ENCODE measurements at places on chromosomes 5 and 9.

- DNase-seq, result no peak
Observed at GRCh38 chr5:181281984-181282316, 21.0 kb upstream of the TRIM52 start.

- no peak for DNase-seq
Observed at GRCh38 chr5:7546555-7546954, 150.6 kb downstream of the ADCY2 start.

- DNase-seq, result no peak
Observed at GRCh38 chr9:121218357-121219027, 16.8 kb upstream of the RAB14 start.

- DNase-seq, result peak; percentile 86
Observed at GRCh38 chr9:36928670-36929349, 105.3 kb downstream of the PAX5 start.

GRCh38 chr5:59025734-59026133 is 442.9 kb downstream of the RAB3C start:
- no peak for DNase-seq

DNA sequence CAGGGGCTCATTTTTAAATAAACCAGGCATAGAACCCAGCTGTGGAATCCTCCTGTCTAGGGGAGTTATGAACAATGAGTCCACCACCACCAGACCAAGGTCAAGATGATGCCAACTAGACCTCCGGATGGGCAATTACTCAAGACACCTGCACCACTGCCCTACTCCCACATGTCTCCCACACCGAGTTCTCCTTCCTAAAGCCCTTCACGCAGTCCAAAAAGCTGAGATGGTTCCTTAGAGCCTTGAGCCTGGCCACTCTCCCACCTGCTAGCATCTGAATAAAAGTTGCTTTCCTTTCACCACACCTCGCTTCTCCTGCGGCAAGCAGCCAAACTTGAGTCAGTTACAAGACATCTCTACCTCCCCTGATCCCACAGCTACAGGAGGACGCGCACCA is 15.4 kb upstream of the PPP1R26 start:
- no peak for DNase-seq

DNA sequence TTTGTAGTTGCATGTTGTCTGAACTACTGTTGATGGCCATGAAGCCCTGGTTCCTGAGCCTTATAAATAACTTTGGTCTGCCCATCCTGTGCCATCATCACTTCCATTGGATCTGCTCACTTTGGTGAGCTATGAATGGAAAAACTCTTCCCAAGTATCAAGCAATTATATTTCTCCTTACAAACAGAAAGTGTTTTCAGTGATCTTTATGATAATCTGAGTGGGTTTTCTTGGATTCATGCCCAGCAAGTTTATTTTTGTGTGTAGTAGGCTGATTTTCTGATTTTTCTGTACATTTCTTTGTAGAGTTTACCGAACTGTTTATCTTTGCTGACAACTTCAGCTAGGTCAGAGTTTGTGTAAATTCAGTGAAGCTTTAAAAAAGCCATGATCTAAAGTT is 31.0 kb downstream of the CAMK4 start:
- DNase-seq, result no peak

GRCh38 chr9:32258482-32258881 is 126.0 kb upstream of the ACO1 start:
- DNase-seq, result no peak

DNA sequence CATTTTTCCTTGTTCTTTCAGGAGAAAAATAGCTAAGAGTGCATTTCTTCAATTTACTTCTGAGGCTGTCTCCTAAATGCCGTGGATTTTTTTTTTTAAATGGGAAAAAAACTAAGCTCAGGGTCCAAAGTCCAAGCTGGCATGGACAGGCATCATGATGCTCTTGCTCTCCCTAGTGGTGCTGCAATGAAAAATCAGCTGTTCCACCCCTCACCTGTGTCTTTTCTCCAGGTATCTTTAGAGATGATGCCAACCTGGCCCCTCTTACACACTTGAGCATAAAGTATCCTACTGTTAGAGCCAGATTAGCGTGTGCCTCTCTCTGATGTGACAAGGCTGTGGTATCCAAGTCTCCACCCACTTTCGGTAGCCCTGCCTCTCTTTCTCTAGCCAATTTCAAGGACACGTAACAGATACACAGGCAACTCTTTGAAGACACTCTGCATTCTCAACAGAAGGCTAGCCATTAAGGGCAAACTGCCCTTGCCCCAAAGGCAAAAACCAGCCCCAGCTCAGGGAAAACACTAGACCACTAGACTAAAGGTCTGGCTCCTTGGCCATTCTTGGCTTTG is 208.8 kb downstream of the SAXO1 start:
- no peak for DNase-seq

- peak; percentile 11 for DNase-seq
Observed at GRCh38 chr5:110441035-110441434, 285.4 kb downstream of the TMEM232 start.

GRCh38 chr5:107519900-107520354 is 150.8 kb downstream of the EFNA5 start:
- no peak for DNase-seq

- peak; percentile 25 for DNase-seq
Observed at GRCh38 chr9:638152-638551, 203.3 kb upstream of the DMRT1 start.

- peak; percentile 83 for DNase-seq
Observed at GRCh38 chr9:36470643-36471290, 70.7 kb upstream of the RNF38 start.

DNA sequence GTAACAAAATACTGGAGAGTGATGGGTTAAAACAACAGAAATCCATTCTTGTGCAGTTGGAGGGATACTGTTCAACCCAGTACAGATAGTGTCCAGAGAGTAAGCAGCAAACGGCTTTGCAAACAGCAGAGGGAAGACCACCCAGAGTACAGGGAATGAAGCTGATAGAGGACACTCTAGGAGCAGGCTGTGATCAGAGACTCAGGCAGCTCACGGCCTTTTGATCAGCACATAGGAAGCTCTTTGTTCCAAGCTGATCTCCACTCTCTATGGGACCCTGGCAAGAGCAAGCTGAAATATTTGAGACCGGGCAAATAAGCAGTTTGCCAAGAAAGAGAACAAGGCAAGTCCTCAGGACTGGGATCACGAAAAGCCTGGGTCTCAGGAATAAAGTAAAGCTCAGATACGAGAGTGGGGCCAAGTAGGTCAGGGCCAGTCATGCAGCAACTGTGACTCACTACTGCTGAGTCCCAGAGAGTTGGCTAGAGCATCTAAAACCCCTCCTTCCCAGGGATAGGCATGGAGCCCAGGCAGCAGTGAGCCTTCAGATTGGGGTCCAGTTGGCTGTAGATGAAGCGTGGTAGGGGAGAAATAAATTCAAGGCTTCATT is 52.4 kb downstream of the MELK start:
- DNase-seq, result no peak

DNA sequence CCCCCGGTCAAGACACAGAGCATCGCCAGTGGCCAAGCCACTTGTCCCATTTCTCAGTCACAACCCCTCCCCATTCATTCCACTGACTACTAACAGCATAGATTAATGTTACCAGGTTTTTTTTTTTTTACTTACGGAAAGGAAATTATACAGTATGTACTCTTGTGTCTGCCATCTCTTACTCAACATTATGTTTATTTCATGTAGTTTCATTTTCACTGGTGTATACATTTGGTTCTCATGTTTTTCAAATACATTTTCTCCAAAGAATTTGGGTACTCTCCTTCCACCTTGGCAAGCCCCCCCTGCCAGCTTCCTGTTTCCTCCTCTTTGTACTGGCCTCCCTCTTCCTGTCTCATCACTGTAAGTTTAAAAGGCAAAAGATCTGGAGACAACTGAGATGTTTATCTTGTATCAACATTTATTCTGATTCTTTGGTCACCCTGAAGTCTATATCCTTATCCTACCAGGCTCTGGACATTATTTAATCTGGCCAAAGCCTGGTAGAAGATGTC is 207.3 kb downstream of the SAXO1 start:
- no peak for DNase-seq

- DNase-seq, result peak; percentile 37
Observed at GRCh38 chr5:10701567-10702039, 59.4 kb downstream of the DAP start.

DNA sequence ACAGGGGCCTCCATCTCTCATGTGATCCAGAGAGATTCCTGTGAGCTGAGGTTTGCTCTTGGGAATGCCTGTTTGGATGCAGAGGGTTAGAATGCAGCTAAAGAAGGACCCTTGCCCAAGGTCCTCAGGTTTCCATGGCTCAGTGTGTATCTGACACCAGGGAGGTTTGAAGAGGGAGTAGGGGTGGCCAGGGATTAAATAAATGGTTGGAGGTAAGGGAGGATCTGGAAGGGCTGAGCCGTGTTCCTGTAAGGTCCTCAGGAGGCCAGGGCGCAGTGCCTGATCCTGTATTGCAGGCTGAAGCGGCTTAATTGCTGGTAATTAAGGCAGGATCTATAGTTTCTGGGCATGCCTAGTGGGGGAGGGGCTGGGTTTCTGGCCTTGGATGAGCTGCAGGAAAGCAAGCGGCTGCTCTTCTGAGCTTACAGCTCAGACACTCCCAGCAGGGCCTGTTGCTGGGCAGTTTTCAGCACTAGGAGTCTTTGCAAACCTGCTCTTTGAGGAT is 41.5 kb upstream of the MAP1B start:
- DNase-seq, result no peak

- no peak for DNase-seq
Observed at GRCh38 chr5:61370506-61370905, 38.4 kb downstream of the ZSWIM6 start.

DNA sequence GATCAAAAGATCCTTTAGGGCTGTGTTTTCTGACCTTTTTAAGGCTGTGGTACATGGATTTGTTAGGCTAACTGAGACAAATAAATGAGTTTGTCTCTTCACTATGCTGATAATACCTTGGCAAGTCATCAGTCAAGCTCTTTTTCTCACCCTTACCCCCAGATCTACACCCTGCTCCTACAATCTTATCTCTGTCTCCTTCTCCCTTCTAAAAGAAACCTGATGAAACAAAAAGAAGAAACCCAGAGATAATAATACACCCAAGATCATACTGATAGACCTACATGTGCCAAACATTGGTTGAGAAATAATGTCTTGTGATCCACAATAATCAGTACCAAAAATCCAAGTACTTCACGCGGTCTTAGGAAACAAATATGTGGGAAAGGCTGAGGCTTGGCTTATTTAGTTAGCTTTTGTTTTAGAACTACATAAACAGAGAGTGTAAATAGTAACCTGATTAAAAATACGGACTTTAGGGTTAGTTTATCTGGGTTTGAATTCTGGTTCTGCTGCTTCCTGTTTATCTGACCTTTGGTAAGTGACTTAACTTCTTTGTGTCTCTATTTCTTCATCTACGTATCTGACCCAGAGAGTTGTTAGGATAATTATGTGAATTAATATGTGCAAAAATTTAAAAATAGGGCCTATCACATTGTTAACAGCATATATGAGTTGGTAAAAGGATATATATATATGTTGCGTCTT is 24.8 kb upstream of the PDCD1LG2 start:
- no peak for DNase-seq

DNA sequence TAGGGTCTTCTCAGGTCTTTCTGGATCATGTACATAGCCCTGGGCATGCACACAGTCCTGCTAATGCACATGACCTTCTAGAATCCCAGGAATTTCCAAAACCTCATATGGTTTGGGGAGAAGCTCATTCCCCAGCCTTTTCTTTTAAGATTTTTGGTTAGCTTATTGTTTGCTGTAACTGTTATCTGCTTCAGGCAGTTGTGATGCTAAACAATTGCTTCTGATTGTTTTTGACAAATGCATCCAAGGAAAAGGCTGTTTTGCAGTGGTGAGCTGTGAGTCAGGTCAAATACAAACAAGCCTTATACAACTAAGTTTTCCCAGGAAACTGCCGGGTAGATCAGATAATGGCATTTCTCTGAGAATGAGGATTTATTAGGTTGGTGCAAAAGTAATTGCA is 32.7 kb downstream of the SMC5 start:
- DNase-seq, result no peak

- DNase-seq, result no peak
Observed at GRCh38 chr5:87752362-87752761, 339.6 kb upstream of the CCNH start.

GRCh38 chr5:159096243-159096923 is 3.3 kb downstream of the EBF1 start:
- no peak for DNase-seq

- no peak for DNase-seq
Observed at GRCh38 chr5:170551622-170552021, 47.8 kb downstream of the KCNIP1 start.

Measured in activated CD4-positive, alpha-beta T cell treated with anti-CD3 and anti-CD28 coated beads, Interleukin-10, Interleukin-2, amounts not matched to agents 100 ng/mL and 50 ng/mL, durations not matched to agents 16 hours and 8 hours (primary cell).